ENCODE measurements at places on chromosomes 6 and 20.

GRCh38 chr20:23390091-23390774 is 28.3 kb downstream of the GZF1 start:
- DNase-seq, result no peak

DNA sequence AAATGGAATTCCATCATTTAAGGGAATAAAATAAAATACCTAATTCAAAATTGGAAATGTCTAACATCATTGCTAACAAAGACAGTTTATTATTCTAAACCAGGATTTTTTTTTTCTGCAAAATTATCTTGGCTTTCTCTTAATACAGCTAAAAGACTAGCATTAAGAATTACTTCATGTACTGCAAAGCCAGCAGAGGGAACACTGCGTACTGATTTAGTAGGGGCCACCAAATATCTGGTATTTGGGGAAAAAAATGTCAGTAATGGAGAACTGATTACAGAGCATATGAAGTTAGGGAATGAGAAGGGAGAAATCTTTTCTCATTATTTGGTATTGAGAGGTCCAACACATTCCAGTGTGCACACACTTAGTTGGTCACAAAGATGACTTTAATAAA is 3.2 kb upstream of the SOX4 start:
- DNase-seq, result no peak

- peak; percentile 74 for DNase-seq
Observed at GRCh38 chr6:46491201-46491627, at the start of gene RCAN2. Gene RCAN2 (minus strand): TSS chr6:46491449.

- no peak for DNase-seq
Observed at GRCh38 chr6:105184921-105185320, 5.1 kb upstream of the POPDC3 start.

- DNase-seq, result no peak
Observed at GRCh38 chr6:37352384-37352783, 1.4 kb upstream of the RNF8 start.

- DNase-seq, result no peak
Observed at GRCh38 chr6:85130743-85131142, 319.1 kb upstream of the NT5E start.

DNA sequence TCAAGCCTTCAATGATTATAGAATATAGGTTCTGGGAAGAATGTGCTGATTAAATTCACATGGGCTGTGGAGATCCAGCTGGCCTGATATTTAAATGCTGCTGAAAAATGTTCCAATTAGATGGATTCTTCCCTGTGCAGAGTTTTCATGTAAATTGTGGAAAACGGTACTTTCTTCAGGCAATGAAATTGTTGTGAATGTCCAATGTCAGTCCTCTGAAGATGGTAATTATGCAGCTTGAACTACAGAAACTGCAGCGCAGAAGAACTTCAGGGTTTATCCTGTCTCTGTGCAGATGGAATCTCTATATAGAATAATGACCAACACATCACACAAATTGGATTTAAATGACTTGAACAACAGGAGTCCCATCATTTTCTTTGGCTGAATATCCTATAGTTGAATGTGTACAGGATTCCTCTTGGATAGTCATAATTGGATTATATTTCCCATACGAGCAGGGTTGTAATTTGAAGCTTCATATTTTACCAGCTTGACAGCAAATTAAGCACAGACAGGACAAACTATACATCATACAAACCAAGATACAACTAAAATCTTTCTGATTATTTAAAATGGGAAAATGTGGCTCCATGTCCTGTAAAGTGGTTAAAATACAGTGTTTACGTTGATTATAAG is 82.3 kb downstream of the CAP2 start:
- no peak for DNase-seq

DNA sequence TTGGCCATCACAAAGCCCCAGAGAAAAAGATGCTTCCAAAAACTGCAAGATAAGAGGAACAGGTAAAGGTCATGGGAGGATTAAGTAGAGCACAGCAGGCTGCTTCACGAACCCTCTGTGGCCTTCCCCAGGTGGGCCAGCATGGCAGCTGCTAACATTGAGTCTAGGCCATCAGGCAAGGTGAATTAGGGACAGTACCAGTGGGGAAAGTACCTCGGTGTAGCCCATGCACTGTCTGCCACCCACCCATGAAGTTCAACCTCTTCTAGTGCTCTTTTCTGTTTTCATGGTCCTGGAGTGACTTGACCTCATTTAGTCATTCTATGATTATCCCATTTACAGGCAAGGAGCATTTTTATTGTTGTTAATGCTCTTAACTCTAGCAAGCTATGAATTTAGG is 108.6 kb upstream of the DUSP22 start:
- no peak for DNase-seq

Data from AG08396 (cell line).